Hepatic stellate cell (primary cell): ENCODE measurements at places on chromosomes 2 and 18.
A peak's percentile ranks its signal among the peaks of the same experiment; 100 is the strongest.

GRCh38 chr2:174560737-174561136 is 36.9 kb downstream of the WIPF1 start:
- DNase-seq: no peak

- DNase-seq: peak; percentile 60
Measured at GRCh38 chr2:237774811-237775553, 23.6 kb upstream of the RBM44 start.

GRCh38 chr2:98935111-98935770 is 784 bp downstream of the CRACDL start:
- DNase-seq: no peak

GRCh38 chr18:42351455-42351854 is 396.4 kb downstream of the PIK3C3 start:
- DNase-seq: no peak

DNA sequence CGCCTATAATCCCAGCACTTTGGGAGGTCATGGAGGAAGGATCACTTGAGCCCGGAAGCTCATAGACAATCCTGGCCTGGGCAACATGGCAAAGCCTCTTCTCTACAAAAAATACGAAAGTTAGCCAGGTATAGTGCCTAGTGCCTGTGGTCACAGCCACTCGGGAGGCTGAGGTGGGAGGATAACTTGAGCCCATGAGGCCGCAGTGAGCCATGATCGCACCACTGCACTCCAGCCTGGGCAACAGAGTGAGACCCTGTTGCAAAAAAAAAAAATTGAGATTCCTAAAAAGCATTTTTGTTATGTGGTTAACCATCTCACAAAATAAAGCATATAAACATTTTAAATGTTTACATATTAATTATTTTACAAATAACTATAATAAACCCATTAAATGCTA is 13.9 kb downstream of the PCBP1 start:
- DNase-seq: no peak
